ENCODE measurements at places on chromosomes 11 and 22. TPM values are rescaled to one million over a fixed set of nuclear protein-coding genes. Genes with fewer than 3 reads are reported as not detected.
A peak's percentile ranks its signal among the peaks of the same experiment; 100 is the strongest.

CRYBB2 gene
- total RNA-seq = not detected

MAP6 gene
- 0.57 TPM for total RNA-seq

SCARF2 gene
- total RNA-seq = 0.86 TPM

SULT4A1 gene
- total RNA-seq = not detected

C11orf97 gene
- not detected for total RNA-seq

NCF4 gene
- 117 TPM for total RNA-seq

APOA5 gene
- total RNA-seq = not detected

OR52N2 gene
- not detected for total RNA-seq

OR51B4 gene
- not detected for total RNA-seq

DBX1 gene
- total RNA-seq = not detected

SOX6 gene
- 0.61 TPM for total RNA-seq

SCN4B gene
- not detected for total RNA-seq

GRCh38 chr22:44025171-44026065 is 1.3 kb downstream of the PARVB start:
- DNase-seq = peak; percentile 93

- DNase-seq = no peak
Measured at GRCh38 chr11:5258543-5259262, 4.1 kb upstream of the HBG2 start.

DNA sequence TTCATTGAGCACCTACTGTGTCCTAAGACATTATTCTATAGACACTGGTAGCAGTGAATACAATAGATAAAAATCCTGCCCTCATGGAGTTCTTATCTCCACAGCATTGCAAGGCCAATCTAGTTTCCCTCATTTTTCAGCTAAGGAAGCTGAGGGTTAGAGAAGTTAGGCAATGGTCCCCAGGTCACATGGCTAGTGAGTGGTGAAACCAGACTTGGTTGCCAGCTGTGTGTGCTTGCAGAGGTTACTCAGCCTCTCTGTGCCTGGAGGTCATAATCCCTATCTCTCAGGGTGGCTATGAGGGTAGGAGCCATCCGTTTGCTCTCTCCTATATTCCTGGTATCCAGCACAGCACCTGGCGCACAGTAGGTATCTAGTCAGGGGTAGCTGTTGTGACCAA is 147.7 kb upstream of the SEZ6L start:
- no peak for DNase-seq

DNA sequence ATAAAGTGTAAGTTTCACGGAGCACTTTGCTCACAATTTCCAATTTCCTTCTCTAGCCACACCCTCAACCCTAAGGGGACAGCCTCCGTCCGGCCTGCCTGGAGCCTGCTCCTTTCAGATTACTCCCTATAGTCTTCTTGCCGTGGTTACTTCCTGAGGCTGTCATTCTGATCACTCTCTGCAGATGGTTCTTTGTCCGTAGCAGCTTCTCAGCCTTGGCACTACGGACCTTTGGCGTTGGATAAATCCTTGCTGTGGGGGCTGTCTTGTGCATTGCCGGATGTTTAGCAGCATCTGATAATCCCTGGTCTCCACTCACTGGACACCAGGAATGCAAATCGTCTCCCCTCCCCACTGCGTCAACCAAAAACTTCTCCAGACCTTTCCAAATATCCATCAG is 447.5 kb upstream of the KIRREL3 start:
- no peak for DNase-seq

DNA sequence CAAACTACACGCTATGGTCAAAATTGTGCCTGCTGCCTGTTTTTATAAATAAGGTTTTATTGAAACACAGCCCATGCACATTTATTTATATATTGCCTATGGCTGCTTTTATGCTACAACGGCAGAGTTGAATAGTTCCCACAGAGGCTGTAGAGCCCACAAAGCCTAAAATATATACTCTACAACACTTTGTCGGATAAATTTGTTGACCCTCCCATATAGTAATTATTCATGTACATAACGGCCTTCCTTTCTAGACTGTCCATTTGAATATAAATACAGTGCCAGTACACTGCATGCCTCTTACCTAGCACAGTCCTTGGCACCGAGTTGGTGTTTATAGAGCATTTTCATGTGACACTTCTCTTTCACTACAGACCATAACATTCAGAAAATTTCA is 314.0 kb downstream of the LRRC4C start:
- DNase-seq = no peak

DNA sequence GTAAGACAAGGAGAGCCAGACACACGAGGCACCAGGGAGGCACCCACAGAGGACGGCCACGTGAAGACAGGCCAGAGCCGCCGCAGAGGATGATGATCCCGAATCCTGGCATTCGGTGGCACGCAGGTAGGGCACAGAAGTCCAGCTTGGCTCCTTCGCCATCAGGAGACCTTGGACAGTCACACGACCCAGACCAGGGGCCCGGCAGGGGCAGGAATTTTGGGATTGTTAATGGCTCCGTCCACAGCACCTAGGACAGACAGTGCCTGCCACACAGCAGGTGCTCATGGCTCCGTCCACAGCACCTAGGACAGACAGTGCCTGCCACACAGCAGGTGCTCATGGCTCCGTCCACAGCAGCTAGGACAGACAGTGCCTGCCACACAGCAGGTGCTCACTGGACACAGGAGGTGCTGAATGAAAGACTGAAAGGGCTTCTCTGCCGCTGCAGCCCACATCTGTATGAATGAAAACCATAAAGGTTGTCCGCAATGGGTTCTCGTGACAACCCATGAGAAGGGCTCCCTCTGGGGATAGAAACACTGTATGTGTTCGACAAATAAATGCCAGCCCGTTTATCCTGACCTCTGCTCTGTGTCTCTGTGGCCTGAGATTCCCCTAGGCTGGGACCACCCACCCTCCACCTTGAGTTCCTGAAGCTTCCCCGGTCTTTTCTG is 341.6 kb downstream of the CTTN start:
- no peak for DNase-seq

DNA sequence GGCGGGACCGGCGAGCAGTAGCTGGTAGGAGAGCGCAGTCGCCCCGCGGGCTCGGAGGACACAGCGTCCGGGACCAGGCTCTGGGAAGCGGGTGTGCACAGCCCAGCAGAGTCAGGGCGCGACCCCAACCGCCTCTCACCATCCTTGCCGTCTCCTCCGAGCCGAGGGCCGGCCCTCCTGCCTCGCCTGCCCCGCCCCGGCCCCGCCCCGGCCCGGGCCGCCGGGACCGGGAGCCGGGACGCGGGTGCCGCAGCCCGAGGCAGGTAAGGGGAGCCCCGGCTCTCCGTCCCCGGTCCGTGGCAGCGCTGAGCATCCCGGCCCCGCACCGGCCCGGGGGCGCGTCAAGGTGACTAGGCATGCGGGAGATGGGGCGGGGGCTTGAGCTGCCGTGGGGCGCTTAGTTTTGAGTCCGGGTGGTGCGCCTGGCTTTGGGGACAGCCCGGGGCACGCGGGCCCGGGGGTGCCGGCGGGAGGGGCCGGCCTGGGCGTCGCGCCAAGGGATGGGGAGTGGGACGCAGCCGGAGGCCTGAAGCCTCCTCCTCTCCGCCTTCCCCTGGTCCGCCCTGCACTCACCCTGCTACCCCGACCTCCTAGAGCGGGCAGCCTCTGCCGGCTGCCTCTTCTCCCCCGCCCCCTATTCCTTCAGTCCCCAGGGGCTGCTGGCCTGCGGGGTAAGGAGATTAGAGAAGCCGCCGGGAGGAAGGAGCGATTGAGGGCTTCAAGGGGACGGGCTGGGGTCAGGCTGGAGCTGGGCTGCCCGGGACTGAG is at the start of gene ABCG4:
TSS of gene ABCG4 (plus strand) at position 35 of the 768 bp plus-strand sequence. CDS start 914 bp downstream, outside the sequence.
- peak; percentile 48 for DNase-seq

DNA sequence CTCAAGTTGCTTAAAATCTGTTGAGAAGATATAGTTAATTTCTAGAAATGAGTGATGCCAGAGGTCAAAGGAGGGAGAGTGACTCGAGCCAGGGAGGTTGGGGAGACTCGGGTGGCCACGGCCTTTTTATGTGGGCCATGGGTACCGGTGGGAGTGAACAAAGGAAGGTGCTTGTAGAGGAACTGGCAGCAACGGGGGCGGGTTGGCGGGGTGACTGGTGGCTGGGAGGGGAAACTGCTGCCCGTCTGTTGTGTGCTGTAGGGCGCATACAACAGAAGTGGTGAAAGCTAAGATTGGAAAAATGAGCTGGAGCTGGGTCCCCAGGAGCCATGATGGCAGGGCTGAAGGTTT is 5.4 kb downstream of the DAGLA start:
- no peak for DNase-seq

DNA sequence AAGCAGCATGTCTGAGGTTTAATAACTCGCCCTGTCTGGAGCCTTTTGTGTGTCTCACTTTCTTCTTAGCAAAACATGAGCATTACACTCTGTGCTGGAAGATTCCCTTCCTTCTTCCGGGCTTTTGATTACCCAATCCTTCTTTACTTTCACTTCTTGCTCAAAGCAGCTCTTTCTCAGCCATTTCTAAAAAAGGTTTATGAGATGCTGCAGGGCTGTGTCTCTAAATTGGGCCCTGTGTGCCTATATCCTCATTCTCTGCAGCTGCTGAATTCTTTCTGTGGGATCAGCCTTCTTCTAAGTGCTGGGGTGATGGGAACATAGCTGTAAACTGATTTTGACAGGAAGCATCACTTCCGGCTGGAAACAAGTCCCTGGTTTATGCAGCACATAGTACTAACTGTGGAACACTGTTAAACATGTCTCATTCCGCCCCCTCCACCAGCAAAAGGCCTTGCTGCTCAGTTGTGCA is 71.8 kb downstream of the PIWIL4 start:
- no peak for DNase-seq

DNA sequence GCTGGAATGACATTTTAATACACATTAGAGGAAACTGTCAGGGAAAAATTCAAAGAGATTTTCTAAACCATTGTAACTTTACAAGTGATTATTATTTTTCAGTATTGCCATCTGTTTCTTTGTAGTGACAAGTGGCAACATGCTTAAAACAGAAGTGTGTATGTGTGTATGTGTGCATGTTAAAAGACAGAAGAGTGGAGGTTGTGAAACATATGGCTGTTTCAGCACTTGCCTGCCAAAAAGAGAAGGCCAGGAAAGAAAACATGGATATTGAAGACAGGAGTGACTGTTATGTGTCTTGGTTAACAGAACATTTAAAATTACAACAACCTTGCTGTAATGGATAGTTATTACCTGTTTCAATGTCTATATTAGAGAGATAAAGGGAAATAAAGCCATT is 24.3 kb upstream of the VWA5A start:
- no peak for DNase-seq

GRCh38 chr11:110433393-110434333 is 3.9 kb downstream of the FDX1 start:
- DNase-seq = peak; percentile 57

- DNase-seq = no peak
Measured at GRCh38 chr11:121892863-121893262, 223.2 kb downstream of the BLID start.

- no peak for DNase-seq
Measured at GRCh38 chr11:116615211-116615865, 157.4 kb downstream of the BUD13 start.

Data from B cell (primary cell).